SJSA1 (cell line): ENCODE measurements at places on chromosomes 3 and 15. TPM values are rescaled to one million over a fixed set of nuclear protein-coding genes. Genes with fewer than 3 reads are reported as not detected.

DNA sequence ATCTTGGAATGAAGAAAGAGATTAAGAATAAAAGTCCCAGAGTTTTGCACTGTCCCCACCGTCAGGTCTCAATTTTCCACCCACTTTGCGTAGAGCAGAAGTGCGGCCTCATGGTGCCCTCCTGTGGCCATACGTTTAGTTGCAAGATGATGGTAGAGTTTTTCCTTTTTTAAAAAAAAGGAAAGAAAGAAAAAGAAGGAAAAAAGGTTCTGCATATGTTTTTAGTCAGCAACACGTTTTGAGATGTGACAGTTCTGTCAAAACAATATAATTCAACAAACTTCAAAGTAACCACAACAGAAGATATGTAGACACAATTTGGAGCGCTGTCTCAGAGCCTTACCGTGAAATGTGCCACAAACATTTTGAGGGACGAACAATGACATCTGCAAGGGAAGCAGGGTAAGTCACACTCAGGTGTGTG lies 24.6 kb downstream of the EBLN2 start:
- DNase-seq, result no peak

CDHR4 gene
- not detected in 2 replicates for total RNA-seq

DNA sequence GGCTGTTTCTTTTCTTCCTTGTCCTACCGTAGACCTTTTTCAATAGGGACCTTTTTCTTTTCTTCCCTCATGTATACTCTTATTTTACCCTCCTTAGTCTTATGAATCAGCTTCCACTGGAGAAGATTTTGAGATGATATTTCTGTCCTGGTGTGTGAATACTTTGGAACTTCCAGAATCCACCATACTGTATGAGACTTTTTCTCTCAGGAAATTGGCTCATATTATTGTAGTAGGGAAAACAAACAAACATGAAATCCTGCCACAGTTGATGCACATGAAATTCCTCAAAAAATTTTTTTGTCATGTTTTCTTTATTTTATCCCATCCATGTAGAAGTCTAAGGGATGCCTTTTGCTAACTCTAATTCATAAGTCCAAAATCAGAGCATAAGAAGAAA lies 289.3 kb upstream of the PLSCR5 start:
- DNase-seq, result no peak

DNA sequence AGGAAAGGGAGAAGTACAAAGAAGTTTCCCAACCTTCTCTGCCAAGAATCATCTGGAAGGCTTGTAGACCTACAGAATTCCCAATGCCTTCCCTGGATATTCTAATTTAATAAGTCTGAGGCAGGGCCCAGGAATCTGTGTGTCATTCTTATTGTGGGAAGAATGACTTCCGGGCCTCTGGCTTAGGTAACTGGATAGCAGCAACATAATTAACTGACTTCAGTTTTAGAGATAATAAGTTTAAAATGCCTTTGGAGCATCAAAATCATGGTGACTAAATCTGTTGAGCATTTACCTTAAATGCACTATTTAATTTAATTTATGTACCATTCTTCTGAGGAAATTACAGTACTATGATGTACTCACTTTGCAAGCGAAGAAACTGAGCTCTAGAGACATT lies 44.3 kb upstream of the TM4SF1 start:
- DNase-seq, result no peak

DNA sequence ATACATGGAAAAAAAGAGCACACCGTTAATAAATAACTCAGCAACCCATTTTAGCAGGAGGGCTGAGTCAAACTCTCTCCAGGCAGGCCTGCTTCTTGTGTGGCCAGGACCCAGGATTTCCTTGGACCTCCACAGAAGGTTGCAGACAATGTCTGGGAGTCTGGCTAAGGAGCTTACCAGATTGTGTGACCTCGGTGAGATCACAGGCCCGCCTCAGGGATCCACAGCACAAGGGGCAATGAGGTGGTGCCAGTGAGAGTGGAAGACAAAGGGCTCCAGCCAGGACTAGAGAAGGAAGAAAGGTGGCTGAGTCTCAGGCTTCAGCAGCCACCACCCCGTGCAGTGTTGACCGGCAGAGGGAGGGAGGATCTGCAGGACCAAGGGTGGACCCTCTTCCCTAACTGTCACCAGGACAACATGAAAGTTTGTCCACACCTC lies 32.2 kb upstream of the SEC22A start:
- DNase-seq, result peak; percentile 85

KPNA4 gene
- 18.3 and 24.3 TPM in 2 replicates for total RNA-seq

GRCh38 chr15:69809421-69809820 lies 288.3 kb downstream of the TLE3 start:
- no peak for DNase-seq

- no peak for DNase-seq
Observed at GRCh38 chr3:122405015-122405414, 10.8 kb downstream of the WDR5B start.

- no peak for DNase-seq
Observed at GRCh38 chr3:44114142-44114541, 127.5 kb upstream of the TOPAZ1 start.

GRCh38 chr3:29746163-29746760 lies 465.4 kb downstream of the RBMS3 start:
- DNase-seq, result no peak

DNA sequence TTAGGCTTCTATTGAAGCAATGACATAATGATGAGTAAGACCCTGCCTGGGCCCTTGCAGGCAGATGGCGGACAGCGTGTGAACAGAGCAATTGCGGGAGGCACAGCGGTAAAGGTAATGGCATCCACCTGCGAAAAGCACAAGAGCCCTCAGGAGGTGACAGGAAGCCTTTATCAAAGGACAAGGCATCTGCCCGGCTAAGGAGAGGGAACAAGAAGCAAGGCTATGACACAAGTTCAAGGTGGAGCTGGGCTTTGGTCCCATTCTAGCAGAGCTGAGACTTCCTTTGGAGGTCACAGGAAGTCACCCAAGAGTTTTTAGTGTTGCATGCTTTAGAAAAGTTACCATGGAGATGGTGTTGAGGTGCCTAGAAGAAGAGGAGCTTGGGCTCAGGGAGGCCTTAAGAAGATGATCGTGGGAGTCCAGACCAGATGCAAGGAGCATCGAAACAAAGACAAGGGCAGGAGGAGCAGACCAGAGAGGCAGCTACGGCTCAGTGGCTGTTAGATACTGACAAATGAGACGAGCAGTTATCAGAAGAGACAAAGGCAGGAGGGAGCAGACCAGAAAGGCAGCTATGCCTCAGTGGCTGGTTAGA lies 34.5 kb downstream of the OSBPL10 start:
- DNase-seq, result no peak

DNA sequence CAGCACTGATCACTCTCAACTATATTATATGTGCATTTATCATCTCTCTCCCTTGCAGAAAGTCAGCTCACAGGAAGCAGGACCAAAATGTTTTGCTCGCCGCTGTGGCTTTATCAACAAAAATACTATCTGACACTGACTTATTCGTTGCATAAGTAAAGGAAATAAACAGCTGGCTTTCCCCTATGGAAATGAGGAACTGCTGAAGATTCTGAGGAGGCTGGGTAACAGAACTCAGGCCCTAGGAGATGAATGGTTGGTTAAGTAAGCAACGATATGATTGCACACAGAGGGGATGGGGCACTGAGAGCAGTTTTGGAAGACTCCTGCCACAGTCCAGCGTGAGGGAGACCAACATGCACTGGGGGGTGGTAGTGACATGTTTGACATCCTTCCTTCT lies 181.1 kb downstream of the STT3B start:
- DNase-seq, result no peak

GRCh38 chr15:90955624-90956273 lies 1.1 kb downstream of the RCCD1 start:
- DNase-seq, result no peak

DNA sequence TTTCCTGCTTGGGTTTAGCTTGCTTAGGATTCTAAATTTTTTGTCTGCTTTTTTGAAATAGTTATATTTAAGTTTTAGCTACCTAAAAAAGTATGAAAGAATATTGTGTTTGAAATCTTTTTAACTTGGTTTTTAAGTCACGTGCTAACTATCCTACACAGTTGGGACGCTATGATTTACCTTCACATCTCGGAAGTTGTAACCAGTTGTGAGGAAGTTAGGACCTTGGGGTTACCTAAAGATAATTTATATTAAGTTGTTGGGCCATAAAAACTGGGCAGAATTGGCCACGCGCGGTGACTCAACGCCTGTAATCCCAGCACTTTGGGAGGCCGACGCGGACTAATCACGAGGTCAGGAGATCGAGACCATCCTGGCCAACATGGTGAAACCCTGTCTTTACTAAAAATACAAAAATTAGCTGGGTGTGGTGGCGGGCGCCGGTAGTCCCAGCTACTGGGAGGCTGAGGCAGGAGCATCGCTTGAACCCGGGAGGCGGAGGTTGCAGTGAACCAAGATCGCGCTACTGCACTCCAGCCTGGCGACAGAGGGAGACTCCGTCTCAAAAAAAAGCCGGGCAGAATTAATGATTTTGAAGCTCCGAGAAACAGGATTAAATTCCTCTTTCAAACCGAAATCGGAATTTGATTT lies 1.0 kb downstream of the ZFAND6 start:
- no peak for DNase-seq

DNA sequence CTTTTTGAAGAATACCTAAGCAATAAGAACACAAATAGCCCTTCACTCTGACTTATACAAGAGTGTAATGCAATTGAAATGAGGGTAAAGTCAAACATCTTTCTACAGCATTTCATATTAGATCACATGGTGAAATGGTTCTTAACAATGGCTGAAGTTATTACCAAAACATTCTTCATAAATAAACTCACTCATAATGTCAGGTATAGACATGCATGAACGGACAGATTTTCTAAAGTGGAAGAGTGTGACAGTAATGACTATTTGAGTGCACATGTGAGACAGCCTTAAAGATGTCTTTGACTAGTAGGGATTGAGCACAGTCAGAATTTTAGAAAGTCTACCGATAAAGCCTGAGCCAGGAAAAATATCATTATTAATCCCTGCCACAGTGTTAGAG lies 471.0 kb downstream of the ZPLD1 start:
- no peak for DNase-seq

DNA sequence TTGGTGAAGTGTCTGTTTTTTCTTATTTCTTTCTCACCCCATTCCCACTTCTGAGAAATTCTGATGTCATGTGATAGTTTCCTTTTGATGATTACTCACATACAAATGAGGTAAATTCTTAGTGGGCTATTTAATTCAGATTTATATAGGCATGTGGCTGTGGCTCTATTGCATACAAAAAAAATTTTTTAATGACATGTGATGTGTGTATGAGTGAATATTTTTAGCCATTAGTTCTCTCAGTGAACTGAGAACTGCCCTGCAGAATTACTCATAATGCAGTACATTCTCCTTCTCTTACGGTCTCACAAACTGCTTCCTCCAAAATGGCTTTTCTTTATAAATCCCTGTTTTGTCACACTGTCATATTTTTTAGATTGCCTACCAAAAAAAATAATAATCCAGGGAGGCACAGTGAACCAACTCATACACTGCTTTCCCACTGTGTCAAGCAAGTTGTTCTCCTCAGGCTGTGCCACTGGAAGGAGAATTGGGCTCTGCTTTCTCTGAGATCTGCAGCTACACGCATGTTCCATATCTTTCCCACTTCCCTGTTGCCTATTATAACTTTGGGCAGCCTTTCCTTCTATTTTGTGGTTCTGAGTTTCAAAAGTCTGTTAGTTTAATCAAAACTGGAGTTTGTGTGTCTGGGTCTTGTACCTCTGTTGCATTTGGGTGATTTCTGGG lies 415.7 kb upstream of the THBS1 start:
- no peak for DNase-seq

DNA sequence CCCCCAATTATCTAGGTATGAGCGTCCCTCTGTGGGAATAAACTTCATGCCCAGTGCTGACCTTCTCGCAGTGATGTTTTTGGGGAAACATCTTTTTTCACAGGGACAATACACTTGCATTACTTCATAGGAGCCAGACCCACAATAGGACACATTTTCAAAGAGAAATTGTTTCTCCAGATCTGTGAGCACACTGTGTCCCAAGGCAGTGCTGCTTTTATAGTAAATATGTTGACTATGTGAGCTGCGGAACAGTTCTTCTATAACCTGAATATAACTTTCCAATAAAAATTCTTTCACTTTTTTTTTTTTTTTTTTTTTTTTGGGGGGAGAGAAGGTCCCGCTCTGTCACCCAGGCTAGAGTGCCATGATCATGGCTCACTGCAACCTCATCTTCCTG lies 17.4 kb upstream of the THSD4 start:
- no peak for DNase-seq

GRCh38 chr3:122977746-122978466 lies 49.7 kb downstream of the SEMA5B start:
- peak; percentile 12 for DNase-seq

DNA sequence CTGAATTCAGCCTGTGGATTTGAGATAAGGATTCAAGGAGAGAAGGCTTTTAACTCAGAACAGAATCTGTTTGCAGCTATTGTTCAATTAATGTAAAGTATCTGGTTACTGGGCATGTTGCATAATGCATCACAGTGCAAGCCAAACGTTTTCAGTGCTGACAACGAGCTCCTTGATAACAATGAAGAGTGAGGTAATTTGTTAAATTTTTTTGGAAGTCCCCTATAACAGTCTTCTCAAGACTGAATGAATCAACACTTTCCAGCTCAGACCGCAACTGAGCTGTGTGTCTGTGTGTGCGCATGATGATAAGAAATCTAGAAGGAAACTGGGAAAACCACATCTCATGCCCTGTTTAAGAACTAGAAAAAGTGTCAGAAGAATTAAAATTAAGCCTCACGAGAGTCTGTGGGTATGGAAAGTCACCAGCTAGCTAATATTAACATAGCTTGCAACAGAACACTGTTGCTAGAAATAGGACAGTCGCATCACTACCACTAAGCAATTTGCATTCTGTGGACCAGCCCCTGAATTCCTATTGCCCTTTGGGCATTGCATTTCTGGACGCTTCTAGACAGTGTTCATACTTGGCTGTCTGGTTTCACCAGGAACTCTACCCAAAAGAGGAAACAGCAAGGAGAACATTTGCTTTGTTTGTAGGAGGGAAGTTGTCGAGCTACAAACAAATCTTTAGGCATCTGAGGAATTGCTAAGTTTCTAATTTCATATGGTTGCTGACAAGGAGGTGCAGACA lies 43.7 kb upstream of the ATP2C1 start:
- peak; percentile 82 for DNase-seq

- DNase-seq, result no peak
Observed at GRCh38 chr15:92661069-92661468, 5.5 kb upstream of the FAM174B start.

CEP63 gene
- 14.8 and 18.8 TPM in 2 replicates for total RNA-seq

GRCh38 chr15:39188930-39189329 lies 391.9 kb upstream of the THBS1 start:
- DNase-seq, result peak; percentile 60

- DNase-seq, result no peak
Observed at GRCh38 chr3:196431181-196432136, 768 bp downstream of the UBXN7 start.
